ENCODE measurements at places on chromosomes 16 and 17.

GRCh38 chr16:5490499-5490898, 392.9 kb upstream of the EEF2KMT start:
- peak; percentile 43 for DNase-seq

GRCh38 chr17:40803617-40804082, 3.9 kb upstream of the KRT28 start:
- peak; percentile 83 for DNase-seq

GRCh38 chr16:29916979-29917378, 9.0 kb downstream of the KCTD13 start:
- DNase-seq = no peak

- no peak for DNase-seq
Measured at GRCh38 chr17:73593249-73593965, 50.8 kb downstream of the SDK2 start.

DNA sequence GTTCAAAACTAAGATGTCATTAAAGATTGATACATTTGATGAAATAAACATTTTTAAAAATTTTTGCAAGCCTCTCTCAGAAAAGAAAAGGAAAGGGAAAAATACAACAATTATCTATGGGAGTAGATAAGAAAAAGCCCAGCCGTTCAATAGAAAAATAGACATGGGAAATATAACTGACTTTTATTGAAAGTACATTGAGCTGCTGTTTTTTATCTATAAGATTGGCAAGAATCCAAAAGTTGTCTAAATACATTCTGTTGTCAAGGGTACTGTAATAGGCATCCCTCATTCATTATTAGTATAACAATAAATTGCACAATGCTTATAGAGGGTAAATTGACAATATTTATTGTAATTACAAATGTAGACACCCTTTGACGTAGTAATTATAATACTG, 38.4 kb upstream of the IRX6 start:
- DNase-seq = no peak

DNA sequence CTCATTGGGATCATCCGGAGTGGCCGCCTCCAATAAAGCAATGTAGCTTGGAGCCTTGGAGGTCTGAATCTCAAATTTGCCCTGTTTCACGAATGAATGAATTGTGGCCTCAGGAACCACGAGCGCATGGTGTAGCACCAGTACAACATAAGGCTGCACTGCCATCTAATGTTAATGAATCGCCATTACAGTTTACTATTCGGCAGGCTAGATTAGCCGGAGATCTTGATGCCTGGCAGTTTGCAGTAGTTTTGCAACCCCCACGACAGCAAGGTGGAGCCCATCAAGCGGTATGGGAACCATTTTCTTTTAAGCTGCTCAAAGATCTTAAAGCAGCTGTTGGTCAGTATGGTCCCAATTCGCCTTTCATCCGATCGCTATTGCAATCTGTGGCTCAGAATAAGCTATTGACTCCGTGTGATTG, 18.8 kb downstream of the ALOX15B start:
- DNase-seq = peak; percentile 34
